ENCODE measurements at places on chromosomes 7 and 10.
A peak's percentile ranks its signal among the peaks of the same experiment; 100 is the strongest.

GRCh38 chr7:50531401-50531911 lies 33.7 kb downstream of the DDC start:
- peak; percentile 33 for DNase-seq

GRCh38 chr7:112937651-112938415 lies 147.6 kb upstream of the TMEM168 start:
- DNase-seq, result no peak

GRCh38 chr10:62831346-62831745 lies 15.2 kb upstream of the EGR2 start:
- DNase-seq, result no peak

GRCh38 chr7:128833946-128834325 lies 3.7 kb downstream of the FLNC start:
- DNase-seq, result no peak

DNA sequence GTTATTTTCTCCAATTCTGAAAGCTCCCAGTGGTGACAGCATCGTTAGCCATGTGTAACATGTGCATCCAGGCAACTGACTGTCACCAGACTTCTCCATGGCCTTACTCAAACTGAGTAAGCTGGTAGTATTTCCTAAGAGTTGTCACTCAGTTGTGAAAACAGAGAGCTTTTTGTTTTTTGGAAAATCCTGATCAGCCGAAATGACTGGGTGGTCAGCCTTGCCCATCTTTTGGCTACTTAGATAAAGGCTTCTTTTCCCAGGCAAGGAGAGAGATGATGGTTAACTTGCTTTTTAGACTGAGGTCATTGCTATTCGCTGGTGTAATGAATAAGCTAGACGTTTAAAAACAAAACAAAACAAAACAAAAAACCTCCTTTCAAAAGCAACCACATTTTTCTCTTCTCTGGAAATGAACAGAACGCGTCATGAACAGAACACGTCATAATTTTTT lies 159.5 kb upstream of the KLF14 start:
- DNase-seq, result no peak

DNA sequence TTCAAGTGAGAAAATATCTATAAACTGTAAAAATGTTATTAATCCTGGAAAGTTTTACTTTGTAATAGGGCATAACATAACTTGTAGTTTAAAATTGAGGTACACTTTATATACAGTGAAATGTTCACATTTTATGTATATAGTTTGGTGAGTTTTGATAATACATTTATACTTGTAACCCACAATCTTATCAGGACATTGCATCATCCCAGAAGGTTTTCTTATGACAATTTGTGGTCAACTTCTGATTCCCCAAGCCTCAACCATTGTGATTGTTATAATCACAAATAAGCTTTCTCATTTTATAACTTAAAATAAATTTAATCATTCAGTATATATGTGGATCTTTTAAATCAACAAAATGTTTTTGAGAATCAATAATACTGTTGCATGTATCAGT lies 151.1 kb downstream of the TFPI2 start:
- DNase-seq, result no peak

DNA sequence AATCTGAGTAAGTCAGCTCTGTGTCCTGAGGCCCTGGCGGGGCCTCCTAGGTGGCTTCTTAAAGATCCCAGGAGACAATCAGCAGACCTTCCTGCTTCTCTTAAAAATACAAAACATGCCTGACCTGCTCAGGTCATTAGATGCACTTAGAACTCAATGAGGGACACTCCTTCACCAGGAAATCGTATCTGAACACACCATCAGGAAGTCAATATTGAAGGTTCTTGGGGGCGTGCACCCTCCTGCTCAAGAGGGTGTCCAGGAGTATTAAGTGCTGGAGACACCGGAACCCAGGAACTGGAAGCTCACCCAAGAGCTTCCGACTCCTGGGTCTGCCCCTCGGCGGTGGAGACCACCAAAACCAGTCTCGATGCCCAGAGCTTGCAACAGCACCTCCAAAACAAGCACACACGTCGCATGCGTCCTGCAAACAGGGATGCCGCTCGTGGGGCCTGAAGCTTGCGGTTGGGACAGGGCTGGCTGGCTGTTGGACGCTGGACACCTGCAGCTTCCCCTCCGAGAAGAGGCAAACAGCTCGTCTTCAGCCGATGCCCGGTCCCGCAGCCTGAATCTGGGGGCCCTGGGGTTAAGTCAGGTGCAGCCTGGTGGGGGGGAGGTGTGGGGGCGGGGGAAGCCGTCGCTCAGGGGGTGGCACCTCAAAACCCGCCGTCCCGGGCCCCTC lies 803 bp downstream of the RAPGEF5 start:
- DNase-seq, result no peak

GRCh38 chr7:45922810-45923209 lies 1.7 kb upstream of the IGFBP3 start:
- DNase-seq, result no peak

DNA sequence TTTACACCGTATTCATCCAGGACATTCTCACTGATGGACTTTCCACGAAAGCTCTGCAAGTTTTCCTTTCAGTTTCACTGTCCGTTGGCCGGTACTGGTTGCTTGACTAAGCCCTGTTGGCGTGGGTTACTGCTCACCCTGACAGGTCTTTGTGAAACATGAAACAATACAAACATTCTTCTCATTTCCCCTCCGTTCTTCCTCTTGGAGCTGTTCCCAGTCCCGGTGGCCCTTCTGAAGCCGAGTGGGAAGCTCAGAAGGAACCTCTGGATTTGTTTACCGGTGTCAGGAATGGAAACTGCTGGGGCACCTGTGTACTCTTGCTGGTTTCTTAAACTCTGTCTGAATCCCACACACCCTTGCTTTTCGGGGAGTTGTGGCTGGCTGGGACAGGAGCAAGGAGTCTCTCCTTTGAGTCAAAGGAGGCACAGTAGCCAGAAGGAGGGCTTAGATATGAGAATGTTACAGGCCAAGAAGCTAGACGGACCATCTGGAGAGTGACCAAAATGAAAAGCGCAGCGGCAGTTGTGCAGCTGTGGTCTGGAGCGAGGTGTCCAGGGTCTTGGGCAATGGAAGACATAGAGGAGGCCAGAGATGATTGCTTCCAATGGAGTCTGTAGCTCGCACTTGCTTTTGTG lies 45.7 kb downstream of the LYZL2 start:
- DNase-seq, result no peak

DNA sequence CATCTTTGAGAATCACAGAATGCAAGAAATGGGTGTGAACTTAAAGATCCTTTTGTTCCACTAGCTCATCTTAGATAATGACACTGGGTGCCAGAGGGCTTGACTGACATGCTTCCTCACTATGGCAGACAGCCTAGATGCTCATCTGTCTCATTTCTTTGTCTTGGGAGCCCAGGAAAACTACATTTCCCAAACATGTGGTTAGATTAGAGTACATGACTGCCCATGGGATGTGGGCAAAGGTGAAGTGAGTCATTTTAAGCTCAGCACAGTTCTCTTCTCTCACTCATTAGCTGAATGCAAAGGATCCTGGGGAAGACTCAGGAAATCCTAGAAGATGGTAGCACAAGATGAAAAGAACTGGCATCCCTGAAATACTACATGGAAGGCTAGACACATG lies 32.5 kb upstream of the TBX20 start:
- no peak for DNase-seq

All from NT2/D1 (cell line).